Smooth muscle cell of trachea (primary cell): ENCODE measurements at places on chromosomes 12 and 14. TPM values are rescaled to one million over a fixed set of nuclear protein-coding genes. Genes with fewer than 3 reads are reported as not detected.

DNAH10 gene
- total RNA-seq = 0.15 and 0.17 TPM in 2 replicates

WNT1 gene
- not detected in 2 replicates for total RNA-seq

PZP gene
- total RNA-seq = not detected in 2 replicates

HPD gene
- total RNA-seq = 0.66 and 1.3 TPM in 2 replicates

INSM2 gene
- total RNA-seq = under 0.01 TPM in 1 of 2 replicates, not detected in the other

STAC3 gene
- 1.3 TPM in 1 of 2 replicates, not detected in the other for total RNA-seq

GDF3 gene
- not detected in 2 replicates for total RNA-seq
